ENCODE measurements at places on chromosomes 3 and 15. TPM values are rescaled to one million over a fixed set of nuclear protein-coding genes. Genes with fewer than 3 reads are reported as not detected.

Gene UROC1
- not detected for total RNA-seq

Gene HTR3E
- not detected for total RNA-seq

Gene CD200R1
- not detected for total RNA-seq

Gene WDR82
- total RNA-seq, result 63.9 TPM

Gene NR2E3
- 0.77 TPM for total RNA-seq

Gene GOLGA8G
- total RNA-seq, result not detected

Gene CACNA1D
- 0.17 TPM for total RNA-seq

Gene GXYLT2
- 14.1 TPM for total RNA-seq

Gene AGTR1
- 1.5 TPM for total RNA-seq

Gene BSN
- total RNA-seq, result under 0.01 TPM

Gene RSL24D1
- total RNA-seq, result 117 TPM

Gene DNAH12
- total RNA-seq, result under 0.01 TPM

DNA sequence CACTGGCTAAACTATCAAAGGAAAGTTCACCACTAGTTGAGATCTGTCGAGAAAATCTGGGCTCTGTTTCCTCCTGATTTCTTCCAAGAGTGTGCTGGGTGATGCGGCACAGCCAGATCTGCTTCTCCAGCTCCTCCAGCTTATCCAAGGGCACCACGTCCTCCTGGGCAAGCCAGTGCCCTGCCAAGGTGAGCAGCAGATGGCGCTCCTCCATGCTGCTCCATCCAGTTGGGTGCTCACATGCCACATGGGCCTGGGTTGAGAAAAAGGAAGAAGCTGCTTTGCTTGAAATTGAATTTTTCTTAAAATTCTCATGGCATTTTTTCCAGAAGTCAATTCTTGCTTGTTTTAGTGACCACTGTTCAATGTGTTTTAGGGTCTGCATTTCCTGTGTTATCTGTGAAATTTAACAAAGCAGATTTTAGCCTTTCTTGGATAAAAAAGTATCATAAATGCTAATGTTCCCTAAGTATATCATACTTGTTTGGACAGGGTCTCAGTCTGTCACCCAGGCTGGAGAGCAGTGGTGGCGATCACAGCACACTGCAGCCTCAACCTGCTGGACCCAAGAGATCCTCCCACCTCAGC lies 47.3 kb downstream of the EIF3J start:
- peaks cover 6% of the 10 kb centered on the region for H3K36me3 ChIP-seq
- H3K27me3 ChIP-seq, result no peaks in the 10 kb centered on the region
- DNase-seq, result peak; percentile 21
- no peaks in the 10 kb centered on the region for H3K4me1 ChIP-seq

DNA sequence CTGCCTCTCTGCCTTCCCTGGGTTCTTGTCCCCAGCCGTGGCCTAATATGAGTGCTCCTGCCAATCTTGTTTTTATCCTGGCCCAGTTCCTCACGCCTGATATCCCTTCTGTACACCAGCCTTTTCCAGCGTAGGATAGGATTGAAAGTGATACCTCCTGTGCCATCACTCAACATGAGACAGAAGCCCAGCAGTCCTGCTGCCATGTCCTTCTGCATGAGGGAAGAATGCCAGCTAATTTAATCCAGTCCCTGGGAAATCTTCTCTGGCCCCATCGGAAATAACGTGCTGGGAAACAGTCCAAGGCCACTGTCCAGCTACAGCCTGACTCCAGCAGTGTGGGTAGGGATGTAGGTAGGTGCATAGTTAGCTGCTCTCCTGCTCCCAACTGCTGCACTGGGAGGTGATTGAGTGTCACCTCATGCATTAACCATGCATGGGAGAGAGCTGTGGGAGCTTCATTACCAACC lies 92.0 kb upstream of the TPM1 start:
- H3K36me3 ChIP-seq, result no peaks in the 10 kb centered on the region
- no peaks in the 10 kb centered on the region for H3K4me1 ChIP-seq
- DNase-seq, result no peak
- H3K27ac ChIP-seq, result no peak overlapping the region
- peaks cover 4% of the 10 kb centered on the region for H3K27me3 ChIP-seq
- H3K4me3 ChIP-seq, result no peak overlapping the region

DNA sequence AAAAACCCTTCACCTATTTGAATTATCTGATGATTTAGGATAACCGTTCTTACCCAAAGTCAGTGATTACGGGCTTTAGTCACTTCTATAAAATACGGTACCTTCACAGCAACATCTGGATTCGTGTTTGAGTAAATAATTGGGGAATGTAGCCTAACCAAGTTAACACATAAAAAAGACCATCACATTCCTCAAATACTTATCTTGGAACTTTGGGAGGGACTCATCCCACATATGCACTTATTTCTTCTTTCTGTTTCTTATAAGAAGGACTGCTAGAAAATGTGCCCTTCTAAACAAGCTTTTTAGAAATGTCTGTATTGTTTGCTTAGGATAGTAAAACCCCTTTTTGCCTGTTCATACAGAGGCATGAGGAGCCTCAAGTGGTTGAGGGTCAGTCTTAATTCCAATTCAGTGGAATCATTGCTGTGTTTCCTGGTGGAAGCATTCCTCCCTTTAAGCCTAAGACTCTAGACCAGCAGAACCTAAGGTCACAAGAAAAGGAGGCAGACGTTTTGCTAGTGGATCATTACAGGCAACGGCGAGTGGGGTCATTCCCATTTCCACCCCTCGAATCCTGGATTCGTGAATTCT lies 67.5 kb downstream of the TMEM44 start:
- DNase-seq, result peak; percentile 84
- H3K4me3 ChIP-seq, result no peak overlapping the region
- no peaks in the 10 kb centered on the region for H3K27me3 ChIP-seq
- H3K4me1 ChIP-seq, result peaks cover 6% of the 10 kb centered on the region
- H3K36me3 ChIP-seq, result no peaks in the 10 kb centered on the region
- H3K27ac ChIP-seq, result peak overlapping the region; percentile 66

GRCh38 chr3:23810343-23811184 lies 4.8 kb downstream of the UBE2E1 start:
- no peaks in the 10 kb centered on the region for H3K27me3 ChIP-seq
- peak; percentile 37 for DNase-seq
- peak overlapping the region; percentile 60 for H3K4me3 ChIP-seq

DNA sequence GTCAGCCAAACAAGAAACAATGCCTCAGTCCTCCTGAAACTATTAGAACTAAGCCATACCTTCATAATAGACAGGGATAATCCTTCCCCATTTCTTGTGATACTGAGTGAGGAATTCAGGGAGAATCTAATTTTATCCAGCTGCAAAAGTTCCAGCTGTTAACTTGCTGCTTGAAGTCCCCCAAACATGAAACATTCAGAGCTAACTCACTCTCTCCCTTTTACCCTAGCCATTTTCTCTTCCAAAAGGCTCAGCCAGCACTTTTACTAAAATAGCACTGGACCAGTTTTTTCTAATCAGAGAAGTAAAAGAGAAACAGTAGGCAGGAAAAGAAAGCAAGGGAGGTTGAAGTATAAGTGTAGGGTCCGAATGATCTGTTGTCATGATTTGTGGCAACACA lies 268.1 kb downstream of the TAFA4 start:
- H3K4me3 ChIP-seq, result no peak overlapping the region
- H3K36me3 ChIP-seq, result no peaks in the 10 kb centered on the region
- H3K4me1 ChIP-seq, result no peaks in the 10 kb centered on the region
- no peak for DNase-seq
- H3K27ac ChIP-seq, result no peak overlapping the region

DNA sequence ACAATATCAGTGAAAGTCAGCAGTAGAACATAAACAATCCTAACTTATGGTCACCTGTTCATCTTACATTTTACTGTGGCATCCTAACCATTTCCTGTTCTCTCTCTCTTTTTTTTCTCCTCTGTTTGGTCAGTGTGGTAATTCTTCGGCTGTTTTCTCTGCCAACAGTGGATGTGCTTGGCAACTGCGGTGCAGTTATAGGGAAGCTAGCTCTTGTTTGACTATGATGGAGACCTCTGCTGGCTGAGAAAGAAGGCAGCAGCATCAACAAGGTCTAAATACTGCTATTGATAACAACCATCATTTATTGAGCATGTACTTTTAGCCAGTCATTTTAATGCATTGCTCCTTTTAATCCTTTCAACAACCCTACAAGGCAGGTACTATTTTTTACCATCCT lies 723 bp upstream of the DRD3 start:
- H3K4me3 ChIP-seq, result no peak overlapping the region
- H3K27me3 ChIP-seq, result no peaks in the 10 kb centered on the region
- DNase-seq, result peak; percentile 46
- H3K36me3 ChIP-seq, result no peaks in the 10 kb centered on the region
- H3K4me1 ChIP-seq, result no peaks in the 10 kb centered on the region

DNA sequence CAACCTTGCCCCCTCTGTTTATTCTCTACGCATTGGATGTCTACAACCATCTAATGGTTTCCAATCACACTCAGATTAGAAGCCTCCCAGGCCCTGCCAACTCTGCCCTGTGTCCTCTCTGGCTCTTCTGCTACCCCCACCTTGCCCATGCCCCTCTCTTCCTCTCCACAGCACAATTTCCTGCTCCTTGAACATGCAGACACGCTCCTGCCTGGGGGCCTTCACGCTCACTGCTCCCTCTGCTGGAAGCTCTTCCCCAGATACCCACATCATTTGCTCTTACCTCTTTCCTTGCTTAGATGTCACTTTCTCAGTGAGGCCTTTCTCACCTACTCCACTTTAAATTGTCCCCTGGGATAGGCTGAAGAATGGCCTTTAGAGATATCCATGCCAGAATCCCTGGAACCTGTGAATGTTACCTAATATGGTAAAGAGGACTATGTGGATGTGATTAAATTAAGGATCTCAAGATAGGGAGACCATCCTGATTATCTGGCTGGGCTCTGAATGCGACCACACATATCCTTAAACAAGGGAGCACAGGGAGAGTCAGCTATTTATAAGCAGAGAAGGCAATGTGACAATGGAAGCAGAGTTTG lies 9.9 kb downstream of the KY start:
- H3K4me1 ChIP-seq, result no peaks in the 10 kb centered on the region
- no peaks in the 10 kb centered on the region for H3K27me3 ChIP-seq
- H3K27ac ChIP-seq, result no peak overlapping the region
- no peak overlapping the region for H3K4me3 ChIP-seq

GRCh38 chr3:59443618-59444293 lies 393.9 kb upstream of the CFAP20DC start:
- no peak overlapping the region for H3K4me3 ChIP-seq
- no peaks in the 10 kb centered on the region for H3K4me1 ChIP-seq
- no peaks in the 10 kb centered on the region for H3K27me3 ChIP-seq
- H3K27ac ChIP-seq, result no peak overlapping the region
- no peak for DNase-seq

DNA sequence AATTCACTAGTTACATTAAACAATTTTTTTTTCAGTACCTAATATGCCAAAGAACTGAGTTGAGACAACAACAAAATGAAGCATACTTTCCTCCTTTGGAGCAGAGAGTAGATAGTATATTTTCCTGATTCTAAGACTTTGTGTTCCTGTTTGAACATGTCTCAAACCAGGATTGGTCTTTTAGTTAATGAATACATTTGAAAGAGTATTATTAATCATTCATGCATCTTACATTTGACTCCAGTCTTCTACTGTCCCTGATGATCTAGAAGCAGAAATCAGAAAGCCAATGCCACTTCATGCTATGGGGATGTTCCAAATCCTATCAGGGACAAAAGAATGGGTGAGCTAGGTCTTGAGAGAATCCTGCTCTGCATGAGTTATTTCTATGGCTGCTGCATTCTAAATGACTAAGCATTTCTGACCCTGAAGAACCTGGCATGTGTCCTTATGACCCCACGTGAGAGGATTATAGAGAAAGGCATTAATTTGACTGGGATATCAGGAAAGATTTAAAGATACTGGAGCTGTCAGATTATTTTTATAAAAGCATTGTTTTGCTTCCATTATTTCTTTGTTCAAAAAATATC lies 32.9 kb upstream of the MBNL1 start:
- H3K36me3 ChIP-seq, result no peaks in the 10 kb centered on the region
- H3K4me1 ChIP-seq, result no peaks in the 10 kb centered on the region
- DNase-seq, result peak; percentile 51
- H3K4me3 ChIP-seq, result no peak overlapping the region
- H3K27ac ChIP-seq, result peak overlapping the region; percentile 10

GRCh38 chr3:150545419-150546225 lies 674 bp downstream of the SERP1 start:
- peak overlapping the region; percentile 77 for H3K4me3 ChIP-seq
- H3K27ac ChIP-seq, result peak overlapping the region; percentile 95
- H3K4me1 ChIP-seq, result peaks cover 2% of the 10 kb centered on the region

- H3K27ac ChIP-seq, result no peak overlapping the region
- no peaks in the 10 kb centered on the region for H3K36me3 ChIP-seq
- H3K4me1 ChIP-seq, result no peaks in the 10 kb centered on the region
- H3K4me3 ChIP-seq, result no peak overlapping the region
- no peaks in the 10 kb centered on the region for H3K27me3 ChIP-seq
Observed at GRCh38 chr3:31345581-31345980, 187.1 kb upstream of the STT3B start.

GRCh38 chr15:75947092-75947491 lies 43.4 kb downstream of the FBXO22 start:
- H3K36me3 ChIP-seq, result no peaks in the 10 kb centered on the region
- no peak overlapping the region for H3K4me3 ChIP-seq
- no peaks in the 10 kb centered on the region for H3K27me3 ChIP-seq
- DNase-seq, result peak; percentile 86

- no peak overlapping the region for H3K4me3 ChIP-seq
- no peaks in the 10 kb centered on the region for H3K27me3 ChIP-seq
- no peak for DNase-seq
- no peak overlapping the region for H3K27ac ChIP-seq
- H3K4me1 ChIP-seq, result no peaks in the 10 kb centered on the region
Observed at GRCh38 chr3:158863247-158863646, 61.4 kb downstream of the MFSD1 start.

- no peaks in the 10 kb centered on the region for H3K36me3 ChIP-seq
- no peak overlapping the region for H3K4me3 ChIP-seq
- H3K27me3 ChIP-seq, result no peaks in the 10 kb centered on the region
- DNase-seq, result no peak
- H3K27ac ChIP-seq, result no peak overlapping the region
- H3K4me1 ChIP-seq, result no peaks in the 10 kb centered on the region
Observed at GRCh38 chr3:142056656-142057330, 92.6 kb downstream of the TFDP2 start.

DNA sequence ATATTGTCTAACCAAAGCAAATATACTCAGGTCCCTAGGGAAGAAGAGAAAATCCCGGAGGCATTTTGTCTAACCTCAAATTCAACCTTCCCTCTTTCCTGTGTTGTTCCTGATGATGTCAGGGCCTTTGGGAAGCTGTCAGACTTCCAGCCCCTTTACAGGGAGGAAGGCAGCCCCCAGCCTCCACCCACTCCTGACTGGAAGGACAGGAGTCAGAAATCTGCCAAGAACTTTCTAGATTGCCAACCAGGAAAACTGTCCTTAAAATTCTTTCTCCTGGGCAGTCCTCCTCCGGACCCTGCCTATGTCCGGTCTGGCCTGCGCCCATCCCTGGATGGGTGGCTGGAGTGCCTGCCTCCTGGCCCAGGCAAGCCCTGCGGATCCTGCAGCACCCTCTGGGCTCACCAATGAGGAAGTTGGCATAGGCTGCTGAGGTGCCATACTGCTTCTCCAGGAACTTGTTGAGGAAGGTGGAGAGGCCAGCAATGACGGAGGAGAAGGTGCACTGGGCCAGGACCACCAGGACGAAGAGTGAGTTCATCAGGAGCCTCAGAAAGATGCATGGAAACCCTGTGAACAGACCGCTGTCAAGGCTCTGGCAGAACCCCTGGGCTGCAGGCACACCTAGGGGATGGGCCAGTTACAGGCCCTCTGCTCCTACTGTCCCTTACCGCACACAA lies 52.6 kb upstream of the RAB6B start:
- H3K27ac ChIP-seq, result no peak overlapping the region
- H3K4me1 ChIP-seq, result peaks cover 18% of the 10 kb centered on the region
- H3K4me3 ChIP-seq, result no peak overlapping the region
